ENCODE measurements at places on chromosomes 7 and 10.

DNA sequence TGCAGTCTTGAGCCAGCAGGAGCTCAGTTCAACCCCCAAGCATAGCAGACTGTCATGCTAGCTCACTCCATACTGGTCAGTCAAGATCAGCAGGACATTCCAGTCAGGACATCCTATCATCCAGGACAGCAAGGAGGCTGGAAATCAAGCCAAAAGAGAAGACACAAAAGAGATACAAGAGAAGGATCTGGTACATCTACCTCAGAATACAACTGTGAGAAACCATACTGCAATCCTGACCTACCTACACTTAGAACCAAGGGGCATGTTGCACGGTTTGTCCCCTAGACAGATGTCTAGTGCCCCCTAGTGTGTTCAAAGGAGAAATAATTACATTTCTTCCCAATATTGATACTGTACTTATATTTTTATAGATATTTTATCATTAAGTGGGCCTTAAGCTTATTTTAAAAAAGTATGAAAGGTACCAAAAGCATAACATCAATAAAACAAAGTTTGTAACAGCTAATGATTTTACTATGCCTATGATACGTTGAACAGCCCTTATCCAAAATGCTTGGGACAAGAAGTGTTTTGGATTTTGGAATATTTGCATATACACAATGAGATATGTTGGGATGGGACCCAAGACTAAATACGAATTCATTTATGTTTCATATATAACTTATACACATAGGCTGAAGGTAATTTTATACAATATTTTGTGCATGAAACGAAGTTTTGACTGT, 26.7 kb downstream of the ERCC6 start:
- no peak overlapping the region for H3K27ac ChIP-seq
- peaks cover 27% of the 10 kb centered on the region for H3K4me1 ChIP-seq
- peaks cover 16% of the 10 kb centered on the region for H3K36me3 ChIP-seq
- DNase-seq = no peak
- H3K27me3 ChIP-seq = no peaks in the 10 kb centered on the region
- H3K4me3 ChIP-seq = no peak overlapping the region

GRCh38 chr10:127195041-127195506, 1.3 kb downstream of the INSYN2A start:
- peaks cover 32% of the 10 kb centered on the region for H3K27me3 ChIP-seq
- H3K4me1 ChIP-seq = no peaks in the 10 kb centered on the region
- no peak overlapping the region for H3K27ac ChIP-seq
- H3K36me3 ChIP-seq = no peaks in the 10 kb centered on the region
- DNase-seq = no peak

GRCh38 chr7:51235593-51236313, 80.9 kb downstream of the COBL start:
- H3K27me3 ChIP-seq = peaks cover 5% of the 10 kb centered on the region
- no peak for DNase-seq
- H3K36me3 ChIP-seq = no peaks in the 10 kb centered on the region

- H3K4me3 ChIP-seq = peak overlapping the region; percentile 56
- DNase-seq = no peak
- no peak overlapping the region for H3K27ac ChIP-seq
These were observed 87.8 kb downstream of the ABCC2 start for GRCh38 chr10:99870123-99870730.

- no peak overlapping the region for H3K4me3 ChIP-seq
- H3K27me3 ChIP-seq = no peaks in the 10 kb centered on the region
- no peak overlapping the region for H3K27ac ChIP-seq
- H3K4me1 ChIP-seq = peaks cover 23% of the 10 kb centered on the region
- H3K36me3 ChIP-seq = no peaks in the 10 kb centered on the region
These were observed 233.7 kb downstream of the PTEN start for GRCh38 chr10:88097092-88097516.

- no peak overlapping the region for H3K27ac ChIP-seq
- no peaks in the 10 kb centered on the region for H3K4me1 ChIP-seq
- no peaks in the 10 kb centered on the region for H3K36me3 ChIP-seq
- H3K4me3 ChIP-seq = no peak overlapping the region
These were observed 27.9 kb upstream of the NKX6-2 start for GRCh38 chr10:132813560-132814468.

GRCh38 chr7:131781-132482, 60.4 kb upstream of the FAM20C start:
- H3K4me3 ChIP-seq = no peak overlapping the region
- no peaks in the 10 kb centered on the region for H3K36me3 ChIP-seq
- H3K27ac ChIP-seq = no peak overlapping the region
- no peaks in the 10 kb centered on the region for H3K27me3 ChIP-seq
- no peaks in the 10 kb centered on the region for H3K4me1 ChIP-seq

GRCh38 chr10:86410542-86411124, 44.0 kb upstream of the GRID1 start:
- no peaks in the 10 kb centered on the region for H3K27me3 ChIP-seq
- no peak overlapping the region for H3K4me3 ChIP-seq
- peak overlapping the region; percentile 72 for H3K27ac ChIP-seq
- DNase-seq = no peak

- no peak for DNase-seq
- no peak overlapping the region for H3K4me3 ChIP-seq
- no peak overlapping the region for H3K27ac ChIP-seq
- no peaks in the 10 kb centered on the region for H3K4me1 ChIP-seq
These were observed 3.0 kb downstream of the VIPR2 start for GRCh38 chr7:159141660-159142059.

DNA sequence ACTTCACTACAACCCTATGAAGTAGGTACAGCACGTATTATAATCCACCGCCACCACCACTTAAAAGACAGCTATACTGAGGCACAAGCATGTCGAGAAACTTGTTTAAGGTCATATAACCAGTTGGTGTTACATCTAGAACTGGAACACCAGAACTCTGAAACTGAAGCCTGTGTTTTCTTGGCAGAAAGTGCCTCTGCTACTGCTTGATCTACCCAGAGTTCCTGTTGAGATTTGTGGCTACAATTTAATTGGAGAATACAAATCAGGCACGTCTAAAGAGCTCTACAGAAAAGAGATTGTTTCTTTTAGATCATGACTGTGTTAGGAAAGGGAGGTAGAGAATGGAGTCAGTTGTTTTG, 4.3 kb upstream of the ADD3 start:
- no peak overlapping the region for H3K27ac ChIP-seq
- H3K27me3 ChIP-seq = no peaks in the 10 kb centered on the region
- H3K36me3 ChIP-seq = peaks cover 6% of the 10 kb centered on the region
- no peak for DNase-seq

- no peak overlapping the region for H3K27ac ChIP-seq
- H3K4me1 ChIP-seq = no peaks in the 10 kb centered on the region
- DNase-seq = no peak
- no peak overlapping the region for H3K4me3 ChIP-seq
These were observed 178.8 kb downstream of the TPK1 start for GRCh38 chr7:144656965-144657517.

GRCh38 chr10:33196710-33197491, 137.6 kb downstream of the NRP1 start:
- no peaks in the 10 kb centered on the region for H3K27me3 ChIP-seq
- H3K36me3 ChIP-seq = no peaks in the 10 kb centered on the region
- H3K4me1 ChIP-seq = no peaks in the 10 kb centered on the region
- no peak overlapping the region for H3K4me3 ChIP-seq
- no peak overlapping the region for H3K27ac ChIP-seq

- H3K4me1 ChIP-seq = peaks cover 3% of the 10 kb centered on the region
- H3K27me3 ChIP-seq = peaks cover 74% of the 10 kb centered on the region
- DNase-seq = no peak
- no peak overlapping the region for H3K4me3 ChIP-seq
- no peak overlapping the region for H3K27ac ChIP-seq
These were observed 1.2 kb upstream of the WNT2 start for GRCh38 chr7:117323851-117324711.

DNA sequence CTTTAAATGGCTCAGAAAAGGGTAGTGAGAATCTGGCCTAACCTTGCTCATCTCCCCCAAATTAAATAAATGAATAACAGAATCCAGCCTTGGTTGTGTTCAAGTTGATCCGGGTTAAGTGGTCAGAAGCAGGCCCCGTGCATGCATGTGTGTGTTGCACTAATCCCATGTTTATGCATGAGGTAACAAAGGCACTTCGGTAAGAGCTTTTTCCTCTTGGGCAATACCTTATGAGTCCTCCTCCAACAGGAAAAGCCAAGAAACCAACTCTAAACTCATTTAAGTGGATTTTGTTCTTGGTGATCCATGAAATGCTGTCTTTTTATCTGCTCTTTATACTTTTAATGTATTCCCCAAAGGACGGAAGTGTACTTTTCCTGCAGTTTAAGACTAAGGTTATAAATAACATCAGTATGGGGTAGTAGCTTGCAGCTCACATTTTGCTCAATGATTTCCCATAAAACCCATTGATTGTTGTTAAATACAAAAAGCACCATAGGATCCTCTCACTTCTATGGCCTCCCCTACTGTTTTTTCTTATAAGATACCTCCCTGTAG, 104.9 kb upstream of the YAE1 start:
- peaks cover 3% of the 10 kb centered on the region for H3K36me3 ChIP-seq
- H3K4me3 ChIP-seq = no peak overlapping the region
- no peak overlapping the region for H3K27ac ChIP-seq

DNA sequence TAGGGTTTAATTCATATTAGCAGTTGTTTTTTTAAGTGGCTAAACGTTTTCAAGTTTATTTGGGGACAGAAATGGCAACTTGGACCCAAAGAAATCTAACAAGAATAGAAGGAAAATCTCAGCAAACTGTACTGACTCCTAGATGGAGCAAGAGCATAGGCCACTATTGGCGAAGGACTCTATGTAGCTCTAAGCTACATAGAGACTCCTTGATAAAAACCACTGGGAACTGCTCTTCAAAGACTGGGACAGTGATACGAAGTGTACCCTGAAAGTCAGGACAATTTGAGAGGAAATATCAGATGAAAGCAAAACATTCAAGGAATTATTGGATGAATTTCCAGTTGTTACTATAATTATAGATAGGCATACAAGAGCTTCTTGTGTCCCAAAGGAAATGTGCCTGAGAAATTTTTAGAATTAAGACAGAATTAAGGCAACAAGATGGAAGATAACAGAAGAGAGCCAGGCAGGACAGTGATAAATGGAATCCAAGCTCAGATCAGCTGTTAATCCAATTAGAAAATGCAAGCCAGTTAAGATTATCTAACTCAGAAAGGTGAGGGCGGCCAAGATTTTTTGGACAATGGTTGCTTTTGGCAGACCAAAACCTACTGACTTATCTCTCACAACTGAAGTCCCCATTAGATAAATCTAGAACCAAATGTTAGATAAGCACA, 103.7 kb upstream of the IFRD1 start:
- DNase-seq = no peak
- no peak overlapping the region for H3K4me3 ChIP-seq
- H3K36me3 ChIP-seq = peaks cover 17% of the 10 kb centered on the region
- peaks cover 6% of the 10 kb centered on the region for H3K4me1 ChIP-seq

GRCh38 chr10:133245439-133246235, 8.0 kb downstream of the VENTX start:
- H3K4me1 ChIP-seq = peaks cover 22% of the 10 kb centered on the region
- peaks cover 37% of the 10 kb centered on the region for H3K27me3 ChIP-seq

DNA sequence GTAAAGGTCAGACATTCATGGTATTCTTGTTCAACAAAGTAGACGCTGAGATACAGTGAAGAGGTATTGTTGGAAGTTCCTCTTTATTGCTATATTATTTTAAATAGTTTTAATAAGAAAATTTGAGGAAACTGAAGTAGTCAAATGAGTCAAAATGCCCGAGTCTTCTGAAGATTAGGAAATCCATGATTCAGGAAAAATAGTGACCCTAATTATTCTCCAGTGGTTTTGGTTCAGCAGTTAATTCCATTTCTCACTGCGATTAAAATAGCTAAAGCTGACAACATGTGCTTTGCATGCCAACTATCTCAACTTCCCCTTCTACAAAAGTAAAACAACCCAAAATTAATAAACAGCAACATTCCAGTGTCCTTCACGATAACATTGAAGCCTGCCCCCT, 32.7 kb upstream of the PFKP start:
- no peaks in the 10 kb centered on the region for H3K4me1 ChIP-seq
- H3K27ac ChIP-seq = no peak overlapping the region
- DNase-seq = no peak
- H3K27me3 ChIP-seq = peaks cover 78% of the 10 kb centered on the region
- no peak overlapping the region for H3K4me3 ChIP-seq

- H3K36me3 ChIP-seq = no peaks in the 10 kb centered on the region
- H3K4me3 ChIP-seq = no peak overlapping the region
- no peaks in the 10 kb centered on the region for H3K4me1 ChIP-seq
- H3K27ac ChIP-seq = no peak overlapping the region
- H3K27me3 ChIP-seq = peaks cover 39% of the 10 kb centered on the region
These were observed 61.1 kb downstream of the FOXI2 start for GRCh38 chr10:127798111-127798510.

- H3K36me3 ChIP-seq = no peaks in the 10 kb centered on the region
- no peaks in the 10 kb centered on the region for H3K27me3 ChIP-seq
- DNase-seq = no peak
- no peak overlapping the region for H3K4me3 ChIP-seq
These were observed 24.4 kb downstream of the ETV1 start for GRCh38 chr7:13965077-13965476.

DNA sequence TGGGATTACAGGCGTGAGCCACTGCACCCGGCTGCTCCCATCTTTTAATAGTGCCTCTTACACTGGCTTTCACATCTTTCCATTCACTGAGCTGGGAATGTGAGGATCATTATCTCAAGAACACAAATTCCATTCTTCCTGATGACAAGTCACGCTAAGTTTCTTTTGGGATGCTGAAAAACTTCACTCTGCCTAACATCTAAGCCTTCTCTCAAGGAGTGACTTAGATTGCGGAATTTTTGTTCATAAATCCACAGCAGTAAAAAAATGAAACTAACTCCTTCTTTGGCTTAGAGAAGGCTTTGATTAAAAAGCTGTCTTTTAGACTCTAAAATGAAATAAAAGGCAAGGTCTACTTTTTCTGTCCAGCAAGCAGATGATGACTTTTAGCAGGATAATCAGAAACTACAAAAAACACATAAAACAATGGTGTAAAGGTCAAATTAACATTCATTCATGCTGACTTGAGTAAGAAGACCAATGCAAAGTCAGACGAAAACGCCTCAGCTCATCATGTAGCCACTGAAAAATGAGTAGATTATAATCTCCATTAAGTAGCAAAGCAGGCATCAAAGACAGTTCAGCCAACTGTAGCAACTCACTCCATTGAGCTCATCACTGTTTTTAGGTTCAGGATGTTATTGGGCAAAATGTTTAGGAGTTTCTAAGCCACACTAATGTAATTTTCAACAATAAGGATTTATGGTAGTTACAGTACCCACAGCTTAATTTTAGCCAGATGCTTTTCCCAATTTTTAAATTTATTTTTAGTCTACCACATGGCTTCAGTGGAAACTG, 178.8 kb downstream of the ELMO1 start:
- H3K27me3 ChIP-seq = no peaks in the 10 kb centered on the region
- H3K36me3 ChIP-seq = peaks cover 5% of the 10 kb centered on the region
- no peak overlapping the region for H3K4me3 ChIP-seq

- H3K27me3 ChIP-seq = peaks cover 30% of the 10 kb centered on the region
- no peak overlapping the region for H3K4me3 ChIP-seq
- H3K27ac ChIP-seq = no peak overlapping the region
- no peak for DNase-seq
These were observed 3.1 kb downstream of the FZD1 start for GRCh38 chr7:91267171-91267955.
